CD4-positive, alpha-beta T cell treated with Interleukin-12 subunit alpha and Interleukin-12 subunit beta, for 1 hour (primary cell): ENCODE measurements at places on chromosomes 13 and 19.
A peak's percentile ranks its signal among the peaks of the same experiment; 100 is the strongest.

DNA sequence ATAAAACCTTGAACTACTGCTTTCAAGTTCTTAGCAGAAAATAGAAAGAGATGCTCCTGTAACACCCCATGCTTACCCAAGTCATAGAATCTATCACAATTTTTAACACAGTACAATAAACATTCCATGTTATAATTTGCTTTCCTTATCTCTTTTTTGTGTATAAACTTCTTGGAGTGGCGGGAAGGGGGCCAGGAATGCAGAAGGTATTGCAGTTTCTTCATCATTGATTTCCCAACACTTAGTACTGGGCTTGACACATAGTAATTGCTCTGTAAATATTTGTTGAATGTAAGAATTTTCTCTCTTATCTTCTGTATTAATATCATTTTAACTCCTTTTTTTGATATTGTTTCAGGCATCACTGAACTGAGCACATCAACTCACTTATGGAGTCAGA lies 535.8 kb downstream of the KCTD12 start:
- DNase-seq: no peak

- DNase-seq: peak; percentile 87
Observed at GRCh38 chr13:76991432-76991795, 467 bp upstream of the CLN5 start.

DNA sequence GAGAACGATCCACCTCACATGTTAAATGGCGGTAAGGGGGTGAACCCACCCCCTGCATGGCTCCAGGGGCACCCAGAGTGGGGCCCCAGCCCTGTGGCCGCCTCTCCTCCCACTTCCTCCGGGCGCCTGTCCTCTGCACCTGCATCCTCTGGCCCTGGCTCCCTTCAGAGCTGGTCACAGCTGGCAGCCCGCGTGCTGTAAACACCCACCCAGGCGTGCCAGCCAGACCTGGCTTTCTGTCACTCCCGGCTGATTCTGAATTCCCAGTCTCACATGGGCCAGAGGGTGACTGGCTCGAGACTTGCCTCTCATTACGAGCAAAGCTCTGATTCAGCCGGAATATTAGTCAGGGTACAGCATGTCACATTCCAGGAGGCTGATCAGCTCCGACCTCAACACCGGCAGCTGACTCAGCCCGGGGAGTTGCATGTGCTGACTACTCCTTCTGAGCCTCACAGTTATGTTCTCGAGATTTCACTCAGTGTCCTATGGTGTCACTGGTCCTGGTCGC lies 75.1 kb downstream of the GNG7 start:
- DNase-seq: no peak

GRCh38 chr19:40321566-40322270 lies 26.5 kb downstream of the C19orf47 start:
- DNase-seq: no peak

- no peak for DNase-seq
Observed at GRCh38 chr19:13022859-13023636, 27.8 kb downstream of the NFIX start.

DNA sequence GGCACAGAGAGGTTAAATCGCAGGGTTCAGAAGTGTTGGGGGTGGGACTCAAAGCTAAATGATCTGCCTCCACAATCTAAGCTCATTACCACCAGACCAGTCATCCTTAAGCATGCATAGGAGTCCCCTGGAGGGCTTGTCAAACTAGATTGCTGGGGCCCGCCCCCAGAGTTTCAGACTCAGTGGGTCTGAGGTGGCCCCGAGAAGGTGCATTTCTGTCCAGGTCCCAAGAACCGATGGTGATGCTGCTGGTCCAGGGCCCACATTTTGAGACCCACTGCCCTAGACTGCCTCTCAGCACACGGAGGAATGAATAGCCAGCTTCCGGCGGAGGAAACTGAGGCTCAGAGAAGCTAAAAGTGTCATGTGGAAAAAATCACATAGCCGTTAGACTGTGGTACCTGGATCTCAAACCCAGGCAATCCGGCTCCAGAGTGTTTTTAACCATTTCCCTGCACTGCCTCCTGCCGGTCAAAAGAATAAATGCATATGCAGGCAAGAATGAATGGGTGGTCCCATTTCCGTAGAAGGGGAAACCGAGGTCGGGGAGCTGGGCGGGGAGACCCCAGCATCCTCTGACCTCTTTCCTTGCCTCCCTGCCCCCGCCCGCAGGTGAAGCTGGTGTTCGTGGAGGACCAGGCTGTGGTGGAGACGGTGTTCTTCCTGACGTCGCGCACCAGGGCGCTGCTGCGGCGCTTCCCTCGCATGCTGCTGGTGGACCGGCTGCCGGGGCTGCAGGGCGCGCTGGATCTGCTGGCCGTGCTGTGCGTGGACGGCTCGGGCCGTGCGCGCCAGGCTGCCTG lies 23.8 kb downstream of the ZSWIM9 start:
- peak; percentile 37 for DNase-seq

- DNase-seq: no peak
Observed at GRCh38 chr13:87235621-87236020, 435.6 kb upstream of the SLITRK5 start.
